ENCODE measurements at places on chromosomes 13 and 19. TPM values are rescaled to one million over a fixed set of nuclear protein-coding genes. Genes with fewer than 3 reads are reported as not detected.

CTXN1 gene
- total RNA-seq = 10.9 TPM

LPAR6 gene
- total RNA-seq = 39.4 TPM

C19orf85 gene
- not detected for total RNA-seq

PSG7 gene
- total RNA-seq = not detected

Measured in camera-type eye (tissue), 1 donor.